Gastroesophageal sphincter (tissue), 4 donors: ENCODE measurements at places on chromosomes 3 and 15. TPM values are rescaled to one million over a fixed set of nuclear protein-coding genes. Genes with fewer than 3 reads are reported as not detected.
A peak's percentile ranks its signal among the peaks of the same experiment; 100 is the strongest.

DNA sequence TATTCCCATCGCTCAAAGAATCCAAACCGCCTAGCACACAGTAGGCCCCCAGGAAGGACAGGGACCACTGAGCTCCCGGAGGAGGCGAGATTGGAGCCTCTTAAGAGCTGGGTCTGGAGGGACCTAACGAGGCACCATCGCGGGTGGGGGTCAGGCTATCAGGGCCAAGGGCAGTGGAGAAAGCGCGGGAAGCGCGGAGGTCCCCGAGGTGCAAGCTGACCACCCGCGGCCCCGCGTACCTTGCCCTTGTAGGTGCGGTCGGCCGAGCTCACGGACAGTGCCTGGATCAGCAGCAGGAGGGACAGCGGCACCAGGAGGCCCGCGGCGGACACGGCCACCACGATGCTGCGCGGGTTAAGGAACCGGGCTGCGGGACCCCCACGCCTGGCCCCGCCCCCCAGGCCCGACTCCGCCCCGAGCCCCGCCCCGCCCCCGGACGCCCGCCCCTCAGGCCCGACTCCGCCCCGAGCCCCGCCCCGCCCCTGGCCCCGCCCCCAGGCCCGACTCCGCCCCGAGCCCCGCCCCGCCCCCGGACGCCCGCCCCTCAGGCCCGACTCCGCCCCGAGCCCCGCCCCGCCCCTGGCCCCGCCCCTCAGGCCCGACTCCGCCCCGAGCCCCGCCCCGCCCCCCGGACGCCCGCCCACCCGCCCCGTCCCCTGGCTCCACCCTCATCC lies 3.9 kb downstream of the ZDHHC19 start:
- no peak for ATAC-seq

PRICKLE2 gene
- 106 TPM for total RNA-seq

GRCh38 chr15:74857082-74857655 lies 14.2 kb upstream of the ULK3 start:
- ATAC-seq, result no peak

NR1I2 gene
- total RNA-seq, result not detected

UQCC5 gene
- 2.6 TPM for total RNA-seq

DNA sequence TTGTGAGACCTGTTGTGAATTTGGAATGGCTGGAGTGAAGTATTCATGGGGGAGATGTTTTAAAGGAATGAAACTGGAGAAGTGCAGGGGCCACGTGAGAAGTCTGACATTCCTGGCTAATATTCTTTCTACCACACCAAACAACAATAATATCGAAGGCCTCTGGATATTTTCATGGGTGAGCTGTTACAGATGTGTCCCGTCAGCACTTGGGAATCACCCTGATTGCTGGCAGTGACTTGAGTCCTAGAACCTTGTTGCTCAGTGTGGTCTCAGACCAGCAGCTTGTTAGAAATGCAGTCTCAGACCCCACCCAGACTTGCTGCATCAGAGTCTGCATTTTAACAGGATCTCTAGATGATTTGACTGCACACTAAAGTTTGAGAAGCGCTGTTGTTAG lies 113.8 kb downstream of the ITPR1 start:
- ATAC-seq, result no peak

- ATAC-seq, result no peak
Observed at GRCh38 chr3:28612232-28612631, 263.6 kb upstream of the AZI2 start.

GRCh38 chr3:123283657-123284398 lies 82.1 kb downstream of the SEC22A start:
- no peak for ATAC-seq

ADPGK gene
- total RNA-seq, result 52.1 TPM

SLC15A2 gene
- 7.1 TPM for total RNA-seq

DNA sequence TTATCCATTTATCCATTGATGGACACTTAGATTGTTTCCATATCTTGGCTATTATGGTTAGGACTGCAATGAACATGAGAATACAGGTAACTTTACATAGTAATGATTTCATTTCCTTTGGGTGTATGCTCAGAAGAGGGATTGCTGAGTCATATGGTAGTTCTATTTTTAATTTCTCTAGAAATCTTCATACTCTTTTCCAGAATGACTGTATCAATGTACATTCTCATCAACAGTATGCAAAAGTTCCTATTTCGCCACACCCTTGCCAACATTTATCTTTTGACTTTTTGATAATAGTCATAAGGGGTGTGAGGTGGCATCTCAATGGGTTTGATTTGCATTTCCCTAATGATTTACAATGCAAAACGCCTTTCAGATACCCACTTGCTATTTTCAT lies 6.2 kb upstream of the NIPA1 start:
- no peak for ATAC-seq

C3orf38 gene
- total RNA-seq, result 23.0 TPM

DNA sequence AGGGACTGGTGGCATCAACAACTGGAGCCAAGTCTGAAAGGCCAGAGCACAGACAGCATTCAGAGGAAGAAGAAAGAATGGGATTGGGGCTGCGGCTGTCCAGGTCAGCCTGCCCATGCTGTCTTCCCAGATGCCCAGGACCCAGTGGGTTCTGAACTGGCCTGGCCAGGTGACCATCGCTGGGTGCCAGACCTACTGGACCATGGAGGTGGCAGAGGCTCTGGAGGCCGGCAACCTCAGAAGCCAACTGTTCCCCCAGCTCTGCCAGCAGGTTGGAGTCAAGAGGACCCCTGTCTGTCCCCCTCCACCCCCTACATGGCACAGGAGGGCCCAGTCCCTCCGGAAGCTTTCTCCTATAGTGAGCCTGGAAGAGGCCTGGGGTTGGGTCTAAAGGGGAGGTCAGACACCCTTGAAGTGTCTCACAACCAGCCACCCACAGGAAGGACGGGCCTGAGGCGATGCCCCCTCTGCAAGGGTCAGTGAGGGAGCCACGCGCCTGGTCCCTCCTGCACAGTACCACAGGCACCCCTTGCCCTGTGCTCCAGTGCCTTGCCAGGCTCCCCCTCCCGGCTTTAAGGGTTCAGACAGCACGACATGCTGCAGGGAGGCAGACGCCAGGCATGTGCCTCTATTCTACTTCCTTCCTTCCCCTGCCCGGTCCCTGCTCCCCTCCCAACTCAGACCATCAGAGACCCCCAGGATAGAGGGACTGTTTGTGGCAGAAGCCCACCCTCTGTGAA lies 43.2 kb downstream of the DNAH1 start:
- ATAC-seq, result no peak

- no peak for ATAC-seq
Observed at GRCh38 chr3:102034639-102035451, 185.5 kb downstream of the NFKBIZ start.

DNA sequence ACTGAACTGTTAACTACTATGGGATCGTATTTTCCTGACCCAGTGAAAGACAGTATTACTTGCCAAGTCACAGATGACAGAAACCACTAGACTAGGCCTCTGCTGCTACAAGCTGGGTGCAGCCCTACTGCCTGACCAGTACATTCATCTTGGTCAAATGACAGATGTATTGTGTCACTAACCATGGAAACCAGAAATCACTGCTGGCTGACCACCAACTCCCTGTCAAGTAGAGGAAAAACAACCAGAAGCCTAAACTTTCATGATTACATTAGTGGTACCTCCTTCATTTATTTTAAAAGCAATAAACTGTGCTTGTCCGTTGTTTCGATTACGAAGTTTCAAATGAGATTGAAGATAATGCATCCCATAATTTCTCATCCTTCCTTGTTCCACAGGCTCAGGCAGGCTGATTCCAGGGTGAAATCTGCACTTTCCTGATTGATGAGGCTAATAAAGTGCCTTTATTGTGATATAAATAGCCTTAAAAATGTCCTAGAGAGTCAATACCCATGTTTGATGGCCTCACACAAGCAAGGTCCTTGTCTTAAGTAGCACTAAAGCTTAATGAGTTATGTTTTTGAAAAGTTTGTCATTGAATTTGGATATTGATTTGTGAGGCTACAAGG lies 309.7 kb downstream of the LSAMP start:
- peak; percentile 39 for ATAC-seq

GRCh38 chr15:98375513-98376340 lies 272.6 kb upstream of the IGF1R start:
- ATAC-seq, result peak; percentile 31

DNA sequence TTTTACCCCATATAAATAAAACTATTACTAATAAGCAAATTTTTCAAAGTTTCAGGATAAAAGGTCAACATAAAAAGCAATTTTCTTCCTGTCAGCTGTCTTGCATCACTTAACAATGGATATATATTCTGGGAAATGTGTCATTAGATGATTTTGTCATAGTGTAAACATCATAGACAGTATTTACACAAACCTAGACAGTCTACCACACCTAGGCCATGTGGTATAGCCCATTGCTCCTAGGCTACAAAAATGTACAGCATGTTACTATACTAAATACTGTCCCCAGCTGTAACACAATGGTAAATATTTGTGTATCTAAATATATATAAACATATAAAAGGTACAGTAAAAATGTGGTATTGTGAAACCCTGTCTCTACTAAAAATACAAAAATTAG lies 156.7 kb downstream of the ANO10 start:
- ATAC-seq, result no peak

DNA sequence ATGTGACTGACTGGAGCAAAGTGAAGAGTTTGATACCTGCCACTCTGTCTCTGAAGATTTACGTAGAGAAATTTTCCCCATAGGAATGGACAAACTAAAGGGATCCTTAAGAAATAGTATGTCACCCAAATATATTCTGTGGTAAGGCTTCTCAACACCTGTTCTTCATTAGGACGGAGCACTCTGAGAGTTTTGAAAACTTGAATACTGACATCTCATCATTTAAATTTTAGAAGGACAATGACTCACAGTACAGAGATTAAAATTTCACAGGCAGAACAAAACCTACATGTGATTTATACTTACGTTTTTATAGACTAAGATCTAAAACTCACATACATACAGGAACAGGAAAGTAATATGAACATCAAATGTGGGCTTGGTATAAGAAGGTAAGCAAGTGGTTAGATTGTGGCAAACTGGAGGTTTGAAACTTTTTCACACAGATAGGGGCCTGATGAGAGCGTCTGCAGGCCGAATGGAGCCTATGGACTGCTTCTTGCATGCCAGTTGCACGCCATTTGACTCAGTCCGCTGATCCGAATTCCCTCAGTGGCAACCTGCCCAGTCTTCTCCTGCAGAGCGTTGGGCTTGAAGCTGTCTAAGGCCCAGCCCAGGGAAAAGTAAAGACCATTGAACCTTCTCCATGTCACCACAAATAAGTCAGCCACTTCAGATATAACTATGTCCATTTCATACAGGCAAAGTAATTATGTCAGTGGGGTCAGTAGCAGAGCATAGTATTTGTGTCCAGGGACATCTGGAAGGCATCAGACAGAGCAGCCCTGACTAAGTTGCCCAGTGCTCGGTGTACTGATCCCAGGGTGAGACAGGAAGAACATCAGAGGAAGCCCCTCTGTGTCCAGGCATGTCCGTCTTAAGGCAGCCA lies 45.7 kb downstream of the ZBTB38 start:
- ATAC-seq, result no peak
